ENCODE measurements at places on chromosomes 2 and 18.

DNA sequence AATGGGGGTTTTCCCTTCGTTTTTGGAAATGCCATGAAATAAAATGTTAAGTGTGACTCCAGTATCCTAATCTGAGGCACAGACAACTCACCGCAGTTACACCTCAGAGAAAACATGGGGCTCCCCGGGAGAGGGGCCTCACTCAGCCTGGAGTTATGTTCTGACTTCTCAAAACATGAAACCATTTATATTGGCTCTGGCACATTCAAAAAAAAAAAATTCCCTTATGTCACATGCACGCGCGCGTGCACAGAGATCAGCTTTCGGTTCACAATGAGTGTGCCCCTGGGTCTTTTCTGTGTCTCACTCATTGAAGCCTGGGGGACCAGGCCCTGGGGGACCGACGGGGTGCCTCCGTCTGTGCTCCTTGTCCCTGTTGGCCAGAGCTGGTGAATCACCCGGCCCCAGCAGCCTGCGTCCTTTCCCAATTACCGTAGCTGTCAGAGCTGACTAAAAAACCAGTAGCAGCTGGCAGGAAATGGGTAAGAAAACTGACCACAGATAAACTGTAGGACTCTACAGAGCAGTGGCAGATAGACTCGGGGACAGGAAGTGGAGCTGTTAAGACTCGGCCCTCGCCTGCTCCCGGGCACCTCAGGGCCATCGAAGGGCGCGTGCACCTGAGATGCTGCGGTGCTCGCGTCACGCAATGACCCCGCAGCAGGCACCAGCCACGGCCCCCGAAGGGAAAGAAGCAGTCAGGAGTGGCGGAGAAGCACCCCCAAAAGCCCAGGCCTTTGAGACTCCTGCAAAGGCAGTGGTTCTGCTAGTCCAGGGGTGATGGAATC is 138.3 kb upstream of the ID2 start:
- DNase-seq, result no peak

GRCh38 chr2:60331115-60331809 is 222.2 kb downstream of the BCL11A start:
- DNase-seq, result no peak

DNA sequence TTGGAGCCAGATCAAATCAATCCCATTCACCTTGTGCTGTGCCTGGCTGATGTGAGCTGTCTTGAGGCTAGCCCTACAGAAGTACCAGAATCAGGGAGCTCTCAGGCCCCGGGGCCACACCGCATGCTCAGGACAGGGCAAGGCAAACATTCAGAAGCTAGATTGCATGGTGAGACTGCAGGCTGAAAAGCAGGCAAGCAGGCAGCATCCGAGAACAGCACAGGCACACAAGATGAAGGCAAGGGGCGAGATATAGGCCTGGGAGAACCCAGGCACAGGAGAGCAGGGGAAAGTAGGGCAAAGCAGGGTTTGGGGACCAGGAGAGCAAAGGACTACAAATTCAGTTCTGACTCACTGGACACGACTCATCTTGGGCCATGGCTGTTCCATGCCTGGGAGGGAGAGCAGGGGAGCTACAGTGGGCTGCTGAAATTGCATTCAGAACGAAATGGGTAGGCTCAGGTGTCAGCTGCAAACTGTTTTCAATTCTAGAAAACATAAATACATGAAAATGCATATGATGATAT is 59.6 kb downstream of the GALNT14 start:
- DNase-seq, result no peak

DNA sequence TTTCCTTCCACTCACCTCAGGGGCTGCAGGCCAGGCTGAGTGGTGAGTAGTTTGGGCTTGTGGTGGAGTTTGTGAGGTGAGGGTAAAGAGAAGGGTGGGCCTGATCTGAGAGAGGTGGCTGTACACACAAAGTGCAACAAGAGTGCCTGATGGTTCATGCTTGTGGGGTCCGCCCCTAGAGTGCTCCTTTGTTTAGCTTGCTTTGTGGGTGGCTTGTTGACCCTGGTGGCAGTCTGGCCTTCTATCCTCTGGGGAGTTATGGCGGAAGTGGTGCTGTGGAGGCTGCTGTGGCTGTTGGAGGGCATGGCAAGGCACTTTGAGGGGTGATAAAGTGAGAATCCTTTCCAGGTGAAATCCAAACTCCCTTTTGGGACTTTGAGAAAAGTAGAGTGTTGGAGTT is 10.6 kb downstream of the UBE2F start:
- no peak for DNase-seq

GRCh38 chr2:18077704-18078103 is 199.2 kb downstream of the KCNS3 start:
- no peak for DNase-seq

GRCh38 chr18:13433685-13434084 is 215.1 kb downstream of the LDLRAD4 start:
- no peak for DNase-seq

GRCh38 chr2:158060835-158061435 is 40.7 kb upstream of the UPP2 start:
- DNase-seq, result no peak

Data from stimulated activated CD8-positive, alpha-beta memory T cell treated with anti-CD3 and anti-CD28 coated beads, Interleukin-15, amount 100 ng/mL, for 24 hours (primary cell).